ENCODE measurements at places on chromosomes 2 and 18. TPM values are rescaled to one million over a fixed set of nuclear protein-coding genes. Genes with fewer than 3 reads are reported as not detected.

DNA sequence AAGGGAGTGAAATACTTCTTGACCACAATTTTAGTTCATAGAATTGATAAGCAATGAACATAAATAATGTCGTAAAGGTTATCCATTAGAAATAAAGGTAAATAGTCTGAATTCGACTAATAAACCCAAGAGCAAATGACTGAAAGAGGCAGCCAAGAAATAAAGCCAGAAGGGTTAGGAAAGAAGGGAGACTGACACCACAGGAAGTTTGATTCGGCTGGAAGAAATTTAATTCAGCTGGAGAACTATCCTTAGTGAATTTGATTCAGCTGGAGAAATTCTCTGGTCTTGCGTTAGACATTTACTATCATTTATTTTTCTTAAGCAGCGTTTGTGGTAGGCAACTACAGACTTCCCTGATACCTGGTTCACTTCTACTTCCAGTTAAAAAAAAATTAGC, 429.6 kb downstream of the PID1 start:
- no peak for DNase-seq
- no peaks in the 10 kb centered on the region for H3K4me1 ChIP-seq
- H3K27me3 ChIP-seq = no peaks in the 10 kb centered on the region
- no peak overlapping the region for H3K4me3 ChIP-seq
- H3K36me3 ChIP-seq = no peaks in the 10 kb centered on the region

DNA sequence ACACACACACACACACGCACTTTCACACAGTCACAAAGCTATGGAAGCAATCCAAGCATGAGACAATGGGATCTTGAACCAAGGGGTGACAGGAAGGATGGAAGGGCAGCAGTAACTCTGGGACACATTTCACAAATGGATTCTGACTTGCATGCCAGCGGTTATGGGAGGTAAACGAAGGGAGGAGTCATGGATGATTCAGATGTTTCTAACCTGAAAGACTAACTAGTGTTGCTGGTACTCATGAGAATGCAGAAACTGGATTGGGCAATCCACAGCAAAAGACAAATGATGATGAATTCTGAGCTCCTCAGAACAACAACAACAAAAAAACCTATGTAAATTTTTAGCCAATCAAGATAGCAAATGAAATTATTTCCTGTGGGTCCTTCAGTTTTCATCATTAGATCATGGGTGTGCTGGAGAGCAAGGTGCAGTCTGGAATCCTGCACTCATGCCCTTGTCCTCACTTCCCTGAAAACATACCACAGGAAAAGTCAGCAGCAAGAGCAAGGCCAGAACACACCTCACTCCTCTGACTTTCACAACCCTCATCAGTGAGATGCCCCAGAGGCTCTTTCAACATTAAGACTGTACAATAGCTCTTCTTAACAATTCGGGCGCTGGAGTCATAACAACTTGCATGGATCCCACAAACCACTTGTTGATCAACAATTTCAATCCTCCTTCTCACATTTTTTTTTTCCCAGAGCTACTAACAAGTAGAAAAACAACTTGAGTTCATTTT, 32.6 kb downstream of the ABCA12 start:
- no peak overlapping the region for H3K27ac ChIP-seq
- H3K4me3 ChIP-seq = no peak overlapping the region
- no peaks in the 10 kb centered on the region for H3K4me1 ChIP-seq
- no peaks in the 10 kb centered on the region for H3K36me3 ChIP-seq
- no peaks in the 10 kb centered on the region for H3K27me3 ChIP-seq

Gene UGT1A8
- total RNA-seq = not detected

DNA sequence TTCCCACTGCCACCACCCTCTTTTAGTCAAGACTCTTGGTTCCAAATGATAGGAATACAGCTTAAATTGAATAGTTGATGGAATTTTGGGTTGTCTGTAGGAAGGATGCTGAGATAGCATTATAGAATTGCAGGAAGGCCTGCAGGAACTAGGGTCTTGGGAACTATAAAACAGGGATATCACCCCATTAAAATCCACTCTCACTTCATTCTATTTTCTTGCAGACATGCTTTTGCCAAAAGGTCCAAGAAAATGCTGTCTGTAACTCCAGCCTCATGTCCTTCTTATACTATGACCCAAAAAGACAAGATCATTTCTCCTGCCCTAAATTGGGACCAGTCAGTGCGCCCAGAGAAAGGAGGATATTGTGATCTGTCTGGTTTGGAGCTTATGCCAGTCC, 89.1 kb downstream of the COMMD1 start:
- H3K4me1 ChIP-seq = no peaks in the 10 kb centered on the region
- no peaks in the 10 kb centered on the region for H3K27me3 ChIP-seq
- H3K36me3 ChIP-seq = no peaks in the 10 kb centered on the region
- H3K4me3 ChIP-seq = no peak overlapping the region

Gene DLX1
- total RNA-seq = not detected

- no peak overlapping the region for H3K27ac ChIP-seq
- no peaks in the 10 kb centered on the region for H3K4me1 ChIP-seq
- no peak overlapping the region for H3K4me3 ChIP-seq
- no peaks in the 10 kb centered on the region for H3K36me3 ChIP-seq
Measured at GRCh38 chr2:17160594-17160993, 357.6 kb downstream of the RAD51AP2 start.

DNA sequence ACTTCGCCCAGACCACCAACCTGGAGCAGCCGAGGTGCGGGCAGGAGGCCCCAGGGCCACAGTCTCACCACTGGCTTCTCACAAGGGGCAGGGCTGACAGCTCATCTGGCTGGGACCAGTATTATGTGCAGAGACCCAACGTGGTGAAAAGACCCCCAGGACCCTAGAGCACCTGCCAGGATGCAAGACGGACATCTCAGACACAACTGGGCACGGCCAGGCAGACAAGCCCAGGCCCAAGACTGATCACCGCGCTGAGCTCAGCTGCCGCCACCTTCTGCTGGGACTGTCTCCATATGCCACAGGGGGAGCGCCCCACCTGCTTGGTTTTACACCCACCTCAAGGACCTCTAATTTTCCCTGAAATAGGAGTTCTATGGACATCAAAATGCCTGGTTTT, 23.2 kb downstream of the HDAC4 start:
- H3K36me3 ChIP-seq = no peaks in the 10 kb centered on the region
- H3K4me1 ChIP-seq = peaks cover 23% of the 10 kb centered on the region
- DNase-seq = no peak
- H3K27ac ChIP-seq = no peak overlapping the region
- no peak overlapping the region for H3K4me3 ChIP-seq

Gene LOXL3
- 0.38 TPM for total RNA-seq

Gene HOXD12
- total RNA-seq = not detected
